ENCODE measurements at places on chromosomes 11 and 22.

DNA sequence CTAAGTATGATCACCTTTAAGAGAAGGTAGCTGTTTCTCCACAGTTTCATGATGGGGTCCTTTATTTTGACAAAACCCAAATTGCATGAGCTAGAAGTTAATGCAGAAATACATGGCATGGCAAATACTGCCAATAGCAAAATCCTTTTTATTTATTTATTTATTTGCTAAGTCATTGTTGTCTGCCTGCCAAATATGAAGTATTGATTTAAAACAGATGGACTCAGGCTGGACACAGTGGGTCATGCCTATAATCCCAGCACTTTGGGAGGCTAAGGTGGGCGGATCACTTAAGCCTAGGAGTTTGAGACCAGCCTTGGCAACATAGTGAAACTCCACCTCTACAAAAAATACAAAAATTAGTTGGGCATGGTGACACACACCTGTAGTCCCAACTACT, 52.4 kb downstream of the LARGE2 start:
- no peak for DNase-seq

GRCh38 chr11:11345099-11345498, 8.0 kb downstream of the CSNK2A3 start:
- DNase-seq, result no peak

- DNase-seq, result no peak
These were observed 117.5 kb upstream of the TOP3B start for GRCh38 chr22:22099833-22100812.

DNA sequence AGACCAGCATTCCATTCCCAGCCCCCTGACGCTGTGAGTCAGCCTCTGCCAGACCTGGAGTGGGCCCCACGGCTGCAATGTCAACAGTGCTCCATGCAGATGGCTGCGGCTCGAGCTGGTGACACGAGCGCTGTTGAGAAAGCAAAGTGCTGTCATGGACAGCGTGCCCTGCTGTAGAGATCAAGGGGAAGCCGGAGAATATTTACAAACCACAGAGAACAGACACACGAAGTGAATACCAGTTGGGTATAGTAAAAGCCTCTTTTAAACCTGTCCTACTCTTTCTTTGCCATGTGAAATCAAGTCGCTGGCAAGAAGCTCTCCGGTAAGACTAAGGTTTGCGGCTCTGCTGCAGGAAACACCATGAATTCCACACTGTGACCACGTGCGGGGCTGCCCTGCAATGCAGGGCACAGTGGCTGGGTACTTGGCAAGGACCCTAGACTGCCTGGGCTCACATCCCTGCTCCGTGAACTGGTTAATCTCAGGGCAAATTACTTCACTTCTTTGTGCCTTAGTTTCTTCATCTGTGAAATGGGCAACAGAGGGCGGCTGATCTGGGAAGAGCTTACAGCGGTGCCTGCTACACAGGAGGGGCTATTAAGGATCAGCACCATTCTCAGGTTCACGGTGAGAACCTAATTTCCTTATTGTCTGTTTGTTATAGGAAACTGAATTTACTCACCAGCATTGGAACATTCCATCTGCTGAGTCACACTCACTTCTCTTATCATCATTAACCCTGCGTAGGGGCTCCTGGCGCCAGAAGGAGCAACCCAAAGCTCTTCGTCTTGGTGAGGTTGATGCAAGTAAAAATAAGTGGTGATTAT, 27.8 kb upstream of the ELFN2 start:
- DNase-seq, result no peak

GRCh38 chr22:26374391-26375026, 54.6 kb upstream of the ASPHD2 start:
- DNase-seq, result no peak

- DNase-seq, result no peak
These were observed 410.3 kb downstream of the MN1 start for GRCh38 chr22:27391092-27391770.

DNA sequence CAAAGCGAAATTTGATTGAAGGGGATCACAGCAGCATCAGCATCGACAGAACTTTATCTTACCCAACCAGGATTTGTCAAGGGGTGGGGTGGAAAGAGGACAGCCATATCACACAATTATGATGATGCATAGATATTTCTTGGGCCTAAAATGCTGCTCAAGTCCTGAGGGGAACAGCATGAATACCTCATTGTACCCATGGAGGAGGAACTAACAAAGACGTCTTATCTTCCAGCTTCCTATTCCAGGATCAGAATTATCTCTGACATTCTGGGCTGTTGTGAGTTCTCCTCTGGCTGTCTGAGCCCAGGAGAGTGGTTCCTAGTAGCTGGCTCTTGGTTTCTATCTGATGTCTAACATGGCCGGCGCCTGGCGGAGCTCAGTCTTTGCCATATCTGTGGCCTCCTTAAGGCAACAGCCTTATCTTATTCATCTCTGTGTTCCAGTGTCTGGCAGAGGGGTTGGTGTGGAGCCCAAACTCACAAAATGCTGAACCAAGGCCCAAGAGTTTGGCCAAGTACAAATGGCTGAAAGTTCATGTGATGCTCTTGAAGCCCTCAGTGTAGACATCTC, 68.2 kb upstream of the TIMP3 start:
- DNase-seq, result no peak

GRCh38 chr11:44963136-44963535, 12.5 kb upstream of the TP53I11 start:
- DNase-seq, result no peak

- DNase-seq, result no peak
These were observed 197.1 kb downstream of the ETS1 start for GRCh38 chr11:128390246-128390645.

DNA sequence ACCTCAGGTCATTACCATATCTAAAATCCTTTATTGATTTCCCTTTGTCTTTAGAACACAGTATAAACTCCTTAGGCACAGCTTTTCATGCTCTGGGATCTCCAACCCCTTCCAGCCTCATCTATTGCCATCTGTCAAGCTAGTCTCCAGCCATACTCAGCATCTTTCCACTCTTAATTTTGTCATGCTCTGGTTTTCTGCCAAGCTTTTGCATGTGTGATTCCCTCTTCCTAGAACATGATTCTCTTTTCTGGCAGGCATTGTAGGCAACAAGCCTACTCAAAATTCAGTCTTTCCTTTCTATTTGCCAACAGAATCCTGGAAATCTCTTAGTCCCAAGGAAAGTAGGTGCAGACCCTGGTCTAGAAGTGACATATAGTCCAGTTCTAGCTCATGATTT, 35.5 kb upstream of the SLC6A5 start:
- no peak for DNase-seq

GRCh38 chr11:107679255-107680024, 32.4 kb downstream of the SLN start:
- DNase-seq, result no peak

GRCh38 chr11:98307827-98308491, 712.8 kb upstream of the CNTN5 start:
- no peak for DNase-seq

DNA sequence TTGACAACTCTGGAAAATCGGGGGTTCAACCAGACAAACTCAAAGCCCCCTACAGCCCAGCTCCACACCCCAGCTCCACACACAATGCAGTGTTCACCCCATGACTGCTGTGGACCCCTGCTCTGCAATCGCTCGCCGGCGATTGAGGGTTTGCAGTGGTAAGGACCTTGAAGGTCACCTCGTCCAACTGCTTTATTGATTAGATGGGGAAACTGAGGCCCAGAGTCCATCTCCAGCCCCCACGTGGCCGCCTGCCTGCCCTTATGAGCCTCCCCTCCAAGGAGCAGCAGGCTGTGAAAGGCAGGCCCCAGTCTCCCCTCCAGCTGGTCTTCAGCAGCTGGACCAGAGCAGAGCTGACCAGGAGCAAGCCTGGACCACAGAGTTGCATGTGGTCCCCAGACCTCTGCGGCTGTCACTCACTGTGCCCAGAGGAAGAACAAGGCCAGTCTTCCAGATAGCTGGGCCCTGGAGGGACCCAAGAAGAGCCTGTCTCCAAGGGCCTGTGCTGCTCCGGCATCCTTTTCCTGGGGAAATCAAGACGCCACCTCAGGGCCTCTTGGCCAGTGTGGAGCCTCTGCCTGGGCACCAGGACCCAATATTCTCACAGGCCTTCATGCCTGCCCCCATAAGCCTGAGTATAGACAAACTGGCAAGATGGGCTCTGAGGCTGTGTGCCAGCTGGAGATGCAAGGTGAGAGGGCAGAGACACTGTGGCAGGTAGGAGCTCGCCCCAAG, 8.8 kb upstream of the LINC01488 start:
- no peak for DNase-seq

Measured in activated naive CD4-positive, alpha-beta T cell treated with anti-CD3 and anti-CD28 coated beads, Interleukin-2, amount 10 ng/mL, durations not matched to agents 7 days and 5 days (primary cell).